ENCODE measurements at places on chromosomes 2 and 18. TPM values are rescaled to one million over a fixed set of nuclear protein-coding genes. Genes with fewer than 3 reads are reported as not detected.

DNA sequence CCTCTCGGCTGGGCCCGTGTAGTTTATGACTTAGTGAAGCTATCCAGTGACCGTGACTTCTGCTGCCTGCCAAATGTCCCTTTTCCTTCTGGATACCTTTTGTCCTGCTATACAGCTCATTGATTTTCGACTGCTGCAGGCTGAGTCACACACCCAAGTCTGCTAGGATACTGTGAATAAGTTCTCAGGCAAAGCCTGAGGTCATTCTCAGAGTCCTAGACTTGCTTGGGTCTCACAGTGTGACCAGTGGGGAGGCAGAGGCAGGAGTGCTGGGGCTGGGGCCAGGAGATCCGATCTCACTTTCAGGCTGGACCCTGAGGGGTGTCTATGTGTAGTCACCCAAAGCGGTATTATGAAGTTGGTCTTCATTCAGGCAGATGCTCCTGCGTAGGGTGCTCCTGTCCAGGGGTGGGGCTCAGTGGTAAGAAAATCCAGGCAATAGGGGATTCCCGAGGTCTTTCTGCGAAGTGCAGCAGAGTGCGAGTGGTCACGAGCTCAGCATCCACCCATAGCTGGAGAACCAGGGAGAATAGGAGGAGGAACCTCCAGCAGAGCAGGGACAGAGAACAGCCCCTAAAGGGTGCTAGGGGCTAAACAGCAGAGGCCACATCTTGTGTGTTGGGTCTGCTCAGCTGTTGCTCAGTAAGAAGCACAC, 268.6 kb upstream of the NCKAP5 start:
- DNase-seq, result no peak

GRCh38 chr18:30766053-30766452, 276.5 kb downstream of the DSC3 start:
- no peak for DNase-seq

- peak; percentile 57 for DNase-seq
These were observed 21.7 kb upstream of the BAZ2B start for GRCh38 chr2:159637988-159638501.

GRCh38 chr2:239305771-239306170, 95.0 kb downstream of the HDAC4 start:
- no peak for DNase-seq

DNA sequence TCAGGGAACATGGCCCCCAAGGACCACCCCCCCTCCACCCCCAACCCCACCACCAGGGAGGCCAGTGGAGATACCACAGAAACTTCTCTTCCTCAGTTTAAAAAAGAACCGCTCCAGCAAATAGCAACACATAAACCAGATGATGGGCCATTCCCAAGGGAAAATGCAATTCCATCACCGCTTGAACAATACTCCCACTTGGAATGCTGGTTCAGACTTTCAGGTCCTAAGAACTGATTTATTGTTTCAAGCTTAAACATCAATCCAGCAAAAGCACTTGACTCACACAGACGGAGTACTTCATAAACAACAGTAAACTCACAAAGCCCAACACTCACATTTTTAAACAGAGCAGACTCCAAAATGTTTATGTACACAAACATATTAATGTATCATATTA, 6.9 kb downstream of the HDAC4 start:
- no peak for DNase-seq

DNA sequence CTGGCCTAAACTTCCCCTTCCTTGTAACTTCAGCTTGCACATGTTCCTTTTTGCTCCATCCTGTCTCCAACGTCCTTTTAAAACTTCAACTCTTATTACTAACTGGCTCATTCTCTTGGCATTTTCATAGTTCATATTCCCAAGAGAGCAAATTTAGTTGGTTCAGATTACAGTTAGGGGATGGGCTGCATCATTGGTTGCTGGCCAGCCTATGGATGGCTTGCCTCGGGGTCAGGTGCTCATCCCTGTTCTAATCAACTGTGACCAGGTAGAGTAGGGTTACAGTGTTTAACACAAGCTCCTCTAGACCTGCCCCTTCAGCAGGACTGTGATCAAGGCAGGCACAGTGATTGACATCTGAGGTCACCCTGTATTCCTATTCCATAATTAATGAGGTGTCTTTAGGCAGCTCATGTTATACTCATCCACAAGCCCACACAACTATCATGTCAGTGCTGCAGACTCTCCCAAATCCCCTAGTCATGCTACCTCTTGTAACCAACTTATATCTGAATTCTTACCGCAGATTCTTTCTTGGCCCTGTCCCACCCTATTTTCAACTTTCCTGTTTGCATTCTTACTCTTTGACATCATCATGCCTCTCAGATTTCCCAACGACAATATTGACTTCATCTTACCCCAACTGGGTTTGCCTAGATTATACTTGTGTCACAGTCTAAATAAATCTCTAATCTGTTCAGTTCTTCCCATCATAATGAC, 293.3 kb downstream of the MTX2 start:
- peak; percentile 56 for DNase-seq

DNA sequence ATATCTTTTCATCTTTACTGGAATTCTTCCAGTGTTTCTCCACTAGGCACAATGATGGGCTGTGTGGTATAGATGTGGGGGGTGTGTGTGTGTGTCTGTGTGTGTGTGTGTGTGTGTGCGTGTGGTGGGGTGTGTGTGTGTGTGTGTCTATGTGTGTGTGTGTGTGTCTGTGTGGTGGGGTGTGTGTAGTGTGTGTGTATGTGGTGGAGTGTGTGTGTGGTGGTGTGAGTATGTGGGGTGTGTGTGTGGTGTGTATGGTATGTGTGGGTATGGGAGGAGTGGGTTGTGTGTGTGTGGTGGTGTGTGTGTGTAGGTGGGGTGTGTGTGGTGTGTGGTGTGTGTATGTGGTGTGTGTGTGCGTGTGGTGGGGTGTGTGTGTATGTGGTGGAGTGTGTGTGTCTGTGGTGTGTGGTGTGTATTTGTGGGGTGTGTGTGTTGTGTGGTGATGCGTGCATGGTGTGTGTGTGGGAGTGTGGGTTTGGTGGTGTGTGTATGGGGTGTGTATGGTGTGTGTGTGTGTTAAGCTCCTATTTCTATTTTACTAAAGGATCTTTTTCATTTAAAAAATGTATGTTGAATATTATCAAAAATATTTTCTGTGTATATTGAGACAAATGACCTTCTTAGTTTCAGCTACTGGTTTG, 84.2 kb downstream of the IRS1 start:
- DNase-seq, result no peak

GRCh38 chr18:21141668-21142422, 30.2 kb upstream of the ROCK1 start:
- DNase-seq, result no peak

DNA sequence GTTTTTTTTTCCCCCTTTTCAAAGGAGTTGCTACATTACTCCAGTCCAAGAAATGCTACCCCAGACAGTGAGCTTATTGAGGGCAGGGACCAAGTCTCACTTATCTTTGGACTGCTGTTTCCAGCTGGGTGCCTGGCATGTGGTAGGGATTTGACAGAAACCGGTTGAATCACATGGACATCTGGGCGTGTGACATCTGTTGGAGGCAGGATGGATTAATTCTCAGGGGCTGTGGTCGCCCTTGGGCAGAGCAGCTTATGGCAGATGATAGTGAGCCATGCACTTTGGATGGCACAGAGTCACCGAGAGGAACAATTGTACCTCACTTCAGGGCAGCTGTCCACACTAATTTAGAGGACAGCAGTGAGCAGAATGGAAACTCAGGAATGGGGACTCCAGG, 254.6 kb upstream of the ID2 start:
- DNase-seq, result no peak

DNA sequence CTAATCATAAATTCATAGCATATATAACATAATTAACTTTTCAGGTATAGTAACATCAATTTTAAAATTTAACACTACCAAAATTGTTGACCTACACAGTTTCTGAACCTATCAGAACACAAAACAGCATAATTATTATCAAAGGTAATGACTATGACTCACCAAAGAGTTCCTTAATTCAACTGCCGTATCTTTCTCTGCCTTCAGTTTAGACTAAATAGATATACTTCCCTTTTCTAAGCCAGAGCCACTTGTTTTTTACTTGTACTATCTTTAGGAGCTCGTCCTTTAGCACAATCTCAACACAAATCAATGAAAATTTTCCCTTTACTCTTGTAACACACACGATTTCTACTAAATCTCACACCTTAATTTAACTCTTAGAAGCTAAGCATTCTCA, 54.4 kb downstream of the CCDC88A start:
- DNase-seq, result no peak

DNA sequence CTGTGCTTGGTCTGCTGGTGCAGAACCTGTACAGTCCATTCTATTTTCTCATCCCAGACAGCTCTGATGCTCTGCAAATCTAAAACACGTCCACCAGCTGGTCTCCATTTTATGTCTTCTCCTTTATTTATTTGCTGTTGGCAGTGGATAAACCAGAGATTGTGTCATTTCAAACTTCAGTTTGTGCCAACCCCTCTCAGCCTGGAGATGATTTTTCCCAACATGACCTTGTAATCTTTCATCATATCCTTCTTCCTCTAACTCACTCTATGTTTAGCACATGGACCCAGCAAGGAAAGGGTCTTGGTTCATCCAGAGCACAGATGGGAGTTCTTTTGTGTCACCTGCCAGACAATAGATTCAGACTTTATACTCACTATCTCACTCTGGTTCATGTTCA, 273.2 kb downstream of the MTX2 start:
- no peak for DNase-seq

DNA sequence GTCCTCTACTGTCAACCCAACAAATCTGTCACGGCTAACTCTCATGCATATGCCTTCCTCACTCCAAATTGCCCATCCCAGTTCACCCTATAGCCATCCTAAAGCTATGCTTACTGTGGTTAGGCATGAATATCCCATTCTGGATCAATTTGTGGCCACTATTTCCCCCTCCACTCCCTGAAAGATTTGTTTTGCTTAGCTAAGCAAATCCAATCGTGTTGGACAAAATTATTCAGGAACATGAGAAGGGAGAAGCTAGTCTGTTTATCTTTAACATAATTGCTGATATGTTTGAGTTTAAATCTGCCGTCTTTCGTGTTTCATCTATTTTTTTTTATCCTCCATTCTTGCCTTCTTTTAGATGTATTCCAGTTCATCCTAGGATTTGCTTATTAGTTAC, 43.6 kb downstream of the PPM1B start:
- no peak for DNase-seq

DNA sequence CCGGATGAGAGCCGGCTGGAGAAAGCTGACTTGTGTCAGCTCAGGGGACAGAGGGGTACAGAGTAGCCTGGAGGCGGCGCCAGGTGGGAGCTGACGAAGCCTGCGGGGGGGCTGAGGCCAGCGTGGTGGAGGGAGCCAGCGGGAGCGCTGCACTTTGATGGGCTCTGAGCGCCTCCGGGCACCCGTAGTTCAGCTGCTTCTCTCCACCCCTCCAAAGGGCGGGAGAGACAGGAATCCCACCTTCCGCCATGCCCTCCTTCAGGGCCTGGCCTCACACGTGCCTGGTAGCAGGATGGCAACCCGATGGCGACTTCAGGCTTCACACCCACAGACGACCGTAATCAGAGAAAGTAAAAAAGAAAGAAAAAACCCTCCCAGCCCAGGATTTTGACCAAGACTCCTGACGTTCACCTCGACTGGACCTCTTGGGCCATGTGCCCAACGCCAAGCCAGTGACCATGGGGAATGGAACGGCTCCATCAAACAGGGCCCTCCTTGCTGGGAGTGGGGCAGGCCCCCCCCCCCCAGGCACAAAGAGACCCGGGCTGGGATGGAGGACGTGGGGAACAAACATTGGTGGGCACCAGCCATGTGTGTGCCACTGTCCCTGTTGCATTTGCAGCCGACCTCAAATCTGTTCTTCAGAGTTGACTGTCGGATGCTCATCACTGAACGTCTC, 60.7 kb upstream of the ASAP2 start:
- DNase-seq, result no peak

GRCh38 chr2:231710799-231711676, 2.7 kb downstream of the PTMA start:
- DNase-seq, result no peak

GRCh38 chr2:16791496-16791895, 125.9 kb upstream of the CYRIA start:
- DNase-seq, result no peak

DNA sequence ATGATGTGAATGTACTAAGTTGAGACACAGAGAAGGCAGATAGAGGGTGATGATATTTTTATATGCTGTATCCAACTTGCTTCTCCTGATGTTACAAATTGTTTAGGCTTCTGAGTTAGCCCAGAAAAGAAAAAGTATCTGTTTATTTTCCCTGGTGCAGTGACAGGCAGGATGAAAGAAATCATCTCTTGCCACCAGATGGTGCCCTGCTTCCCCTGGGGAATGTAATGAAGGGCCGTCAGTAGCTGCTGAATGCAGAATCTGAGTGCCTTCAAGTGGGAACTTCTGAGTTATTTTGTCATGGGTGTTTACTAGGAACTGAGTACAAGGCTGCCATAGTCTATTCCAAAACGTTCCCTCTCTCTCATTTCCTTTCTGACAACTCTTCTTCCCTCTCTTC, 525.6 kb downstream of the MBD2 start:
- DNase-seq, result peak; percentile 15

DNA sequence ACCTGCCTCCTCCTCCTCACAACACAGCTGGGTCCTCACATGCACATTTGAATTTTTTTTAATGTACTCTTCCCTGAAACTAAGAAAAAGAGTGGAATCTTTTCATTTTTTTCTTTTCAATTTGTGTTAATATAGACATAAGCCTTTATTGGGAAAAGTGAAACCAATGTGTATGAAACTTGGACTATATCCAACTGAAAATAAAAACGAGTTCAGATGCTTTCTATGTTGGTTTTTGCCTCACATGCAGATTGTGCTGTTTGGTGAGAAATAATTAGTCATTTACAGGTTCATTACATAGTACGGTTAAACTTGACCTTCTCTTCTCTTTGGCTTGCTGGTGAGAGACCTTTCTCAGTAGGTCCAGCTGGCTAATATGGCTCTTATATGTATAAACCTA, 515.2 kb upstream of the FANCL start:
- no peak for DNase-seq

- no peak for DNase-seq
These were observed 570.7 kb downstream of the PLCL1 start for GRCh38 chr2:198375083-198375410.

- DNase-seq, result no peak
These were observed 164.5 kb downstream of the HAUS1 start for GRCh38 chr18:46268671-46269070.

EMX1 gene
- not detected for total RNA-seq

TNFAIP6 gene
- 1.5 TPM for total RNA-seq

TLX2 gene
- total RNA-seq, result not detected

ZSWIM2 gene
- total RNA-seq, result not detected

CNRIP1 gene
- 32.6 TPM for total RNA-seq

DSG1 gene
- 0.02 TPM for total RNA-seq

TBR1 gene
- total RNA-seq, result 0.02 TPM

CDKL4 gene
- total RNA-seq, result not detected

FOXI3 gene
- total RNA-seq, result not detected

TSPYL6 gene
- not detected for total RNA-seq

SKOR2 gene
- total RNA-seq, result not detected

CNGA3 gene
- not detected for total RNA-seq
